ENCODE measurements at places on chromosomes 2 and 18.

- DNase-seq = no peak
Measured at GRCh38 chr2:18085593-18085992, 207.1 kb downstream of the KCNS3 start.

DNA sequence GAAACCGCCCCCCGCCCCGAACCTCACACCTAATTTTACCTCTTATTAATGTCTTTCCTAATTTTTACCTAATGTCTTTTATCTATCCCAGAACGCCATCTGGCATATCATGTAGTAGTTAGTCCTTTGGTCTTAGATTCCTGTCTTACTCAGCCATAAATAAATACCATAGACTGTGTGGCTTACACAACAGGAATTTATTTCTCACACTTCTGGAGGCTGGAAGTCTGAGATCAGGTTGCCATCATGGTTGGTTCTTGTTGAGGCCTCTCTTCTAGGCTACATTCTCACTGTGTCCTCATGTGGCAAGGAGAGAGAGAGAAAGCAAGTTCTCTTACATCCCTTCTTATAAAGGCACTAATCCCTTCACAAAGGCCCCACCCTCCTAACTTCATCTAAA lies 46.8 kb downstream of the RHBDD1 start:
- DNase-seq = no peak

- DNase-seq = peak; percentile 53
Measured at GRCh38 chr2:64582774-64583340, 58.7 kb downstream of the AFTPH start.

- no peak for DNase-seq
Measured at GRCh38 chr2:145374165-145374564, 854.2 kb upstream of the ZEB2 start.

GRCh38 chr18:52451851-52452250 lies 111.9 kb downstream of the DCC start:
- no peak for DNase-seq

DNA sequence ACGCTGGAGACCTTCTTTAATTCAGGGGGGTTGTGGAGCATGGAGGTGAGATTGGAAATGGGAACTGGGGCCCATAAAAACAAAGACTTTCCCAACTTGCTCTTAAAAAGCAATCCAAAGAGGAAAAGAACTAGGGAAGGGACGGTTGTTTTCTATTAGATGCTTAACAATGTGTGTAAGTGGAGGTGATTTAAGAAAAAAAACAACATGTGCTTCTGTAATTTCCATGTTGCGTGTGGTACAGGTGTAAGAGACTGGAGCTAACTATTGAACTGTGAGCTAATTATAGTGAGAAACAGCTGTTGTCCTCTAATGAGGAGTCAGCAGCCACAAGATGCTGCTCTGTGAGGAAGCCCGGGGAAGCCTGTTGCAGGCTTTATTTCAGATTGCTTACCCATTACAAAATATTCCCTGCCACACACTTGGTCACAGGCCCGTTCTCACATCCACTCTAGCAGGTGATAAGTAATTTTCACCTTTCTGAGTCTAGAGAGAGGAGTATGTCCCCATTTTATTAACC lies 280.6 kb upstream of the PARD3B start:
- DNase-seq = no peak

GRCh38 chr2:236781933-236782816 lies 212.6 kb downstream of the ACKR3 start:
- no peak for DNase-seq

DNA sequence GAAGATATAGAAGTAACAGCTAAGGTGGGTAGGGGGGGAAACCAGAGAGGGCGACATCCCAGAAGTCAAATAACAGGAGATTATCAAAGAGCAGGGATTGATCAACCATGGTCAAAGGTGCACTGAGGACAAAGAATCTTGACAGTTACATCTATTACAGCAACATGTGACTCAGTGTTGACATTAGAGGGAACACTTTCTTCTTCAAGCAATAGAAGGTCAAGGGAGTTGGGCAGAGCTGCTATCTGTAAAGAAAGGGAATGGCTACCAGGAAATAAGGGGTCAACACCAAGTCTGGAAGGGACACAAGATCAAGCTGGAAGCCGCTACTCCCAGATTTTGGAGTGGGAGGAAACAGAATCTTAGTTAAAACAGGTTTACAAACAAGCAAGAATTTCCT lies 611.0 kb downstream of the TSN start:
- DNase-seq = no peak

- DNase-seq = peak; percentile 65
Measured at GRCh38 chr2:27428978-27429541, 629 bp downstream of the NRBP1 start.

- DNase-seq = no peak
Measured at GRCh38 chr2:240811346-240812300, 8.4 kb downstream of the KIF1A start.

DNA sequence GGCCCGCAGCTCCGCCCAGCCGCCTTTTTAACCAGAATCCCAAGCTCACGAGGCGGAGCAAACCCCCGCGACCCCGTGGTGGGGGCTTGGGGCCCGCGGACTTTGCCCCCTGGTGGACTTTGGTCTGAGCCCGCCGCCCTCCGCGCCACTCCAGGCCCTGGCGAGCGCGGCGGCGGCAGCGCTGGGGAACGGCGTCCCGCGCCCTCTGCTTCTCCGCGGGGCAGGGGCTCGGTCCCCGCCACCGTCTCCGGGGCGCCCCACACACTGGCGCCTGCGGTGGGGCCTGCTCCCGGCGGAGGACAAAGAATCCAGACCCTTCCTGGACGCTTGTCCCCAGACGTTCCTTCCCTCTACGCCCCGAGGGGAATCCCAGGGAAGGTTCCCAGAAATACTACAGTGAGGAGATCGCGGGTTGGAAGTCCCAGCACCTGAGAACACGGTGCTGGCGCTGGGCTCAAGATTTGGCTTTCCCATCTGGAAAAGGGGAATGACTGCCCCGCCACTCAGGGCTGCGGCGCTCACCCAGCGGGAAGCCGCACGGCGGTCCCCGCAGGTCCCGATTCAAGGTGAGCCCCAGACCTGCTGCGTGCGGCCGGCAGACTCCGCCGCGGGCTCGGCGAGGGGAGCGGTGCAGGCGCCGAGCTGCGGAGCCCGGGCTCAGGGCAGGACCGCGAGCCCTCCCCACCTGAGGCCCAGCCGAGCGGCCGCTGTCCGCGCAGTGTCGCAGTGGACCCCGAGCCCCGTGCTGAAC lies at the start of gene HAAO:
TSS of gene HAAO (minus strand) at position 1 of the 751 bp plus-strand sequence. CDS start 47 bp downstream, outside the sequence.
- no peak for DNase-seq

DNA sequence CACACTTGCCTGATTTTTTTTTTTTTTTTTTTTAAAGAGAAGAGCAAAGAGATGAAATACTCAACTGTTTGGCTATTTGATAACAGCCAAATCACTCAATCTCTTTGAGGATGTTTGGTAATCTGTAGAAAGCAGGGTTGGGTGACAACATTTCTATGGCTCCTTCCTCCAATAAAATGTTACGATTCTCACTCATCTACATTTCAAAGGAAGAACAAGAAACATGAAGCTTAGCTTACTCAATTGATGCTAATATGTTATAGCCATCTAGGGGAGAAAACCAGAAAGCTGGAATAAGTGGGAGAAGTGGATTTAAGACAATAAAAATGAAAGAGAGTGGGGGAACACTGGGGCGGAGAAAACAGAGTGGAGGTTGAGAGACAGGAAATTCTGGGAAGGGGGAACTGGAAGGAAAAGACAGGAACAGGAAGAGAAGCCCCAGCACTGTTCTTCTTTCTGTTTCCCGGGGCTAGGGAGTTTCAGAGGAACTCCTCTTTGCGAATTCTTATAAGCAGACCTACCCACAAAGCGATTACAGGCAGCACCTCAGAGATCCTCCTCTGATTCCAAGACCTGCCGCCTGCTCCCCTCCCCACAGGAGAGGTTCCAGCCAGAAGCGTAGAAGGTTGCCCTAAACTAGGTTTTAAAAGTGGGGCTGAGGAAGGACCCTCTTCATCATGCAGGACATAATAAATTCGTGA lies 13.3 kb downstream of the ST3GAL5 start:
- DNase-seq = no peak

GRCh38 chr2:121532347-121532766 lies 1.7 kb downstream of the RNU4ATAC start:
- peak; percentile 4 for DNase-seq

- no peak for DNase-seq
Measured at GRCh38 chr2:210215120-210215519, 10.1 kb downstream of the ACADL start.

DNA sequence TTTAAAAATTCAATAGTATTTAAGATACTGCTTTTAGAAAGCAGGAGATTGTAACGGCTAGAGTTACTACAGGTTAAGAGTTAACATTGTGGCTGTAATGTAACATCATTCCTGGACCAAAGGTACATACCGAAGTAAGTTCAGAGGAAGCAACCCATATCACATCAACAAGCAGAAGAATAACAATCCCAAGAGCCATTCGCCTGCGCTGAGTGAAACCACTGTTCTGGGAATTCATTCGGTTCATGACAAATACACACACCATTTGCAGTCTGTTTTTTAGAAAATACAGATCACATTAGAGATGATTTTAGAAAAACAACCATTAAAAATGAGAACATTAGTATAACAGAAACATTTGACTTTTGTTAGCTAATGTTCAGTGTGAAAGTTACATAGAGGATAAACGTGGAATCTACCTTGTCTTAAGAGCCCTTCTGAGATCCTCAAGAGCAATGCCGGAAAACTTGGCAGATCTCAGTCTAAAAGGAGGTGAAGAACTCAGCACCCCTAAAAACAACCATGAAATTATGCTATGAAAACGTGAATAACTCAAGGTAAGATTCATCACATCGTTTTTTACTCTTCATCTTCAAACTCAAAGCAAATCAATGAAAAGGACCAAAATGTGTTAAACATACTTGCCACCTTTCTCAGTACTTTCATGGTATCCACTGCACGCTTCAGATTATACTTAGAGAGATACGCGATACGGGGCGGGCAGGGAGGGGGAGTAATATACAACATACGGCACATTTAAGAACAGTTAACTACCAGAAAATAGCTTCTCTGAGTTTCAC lies 1.2 kb downstream of the SLC35F5 start:
- DNase-seq = peak; percentile 10

GRCh38 chr2:38375696-38376345 lies 1.3 kb downstream of the ATL2 start:
- no peak for DNase-seq

- no peak for DNase-seq
Measured at GRCh38 chr2:170155723-170156253, 22.2 kb upstream of the MYO3B start.

DNA sequence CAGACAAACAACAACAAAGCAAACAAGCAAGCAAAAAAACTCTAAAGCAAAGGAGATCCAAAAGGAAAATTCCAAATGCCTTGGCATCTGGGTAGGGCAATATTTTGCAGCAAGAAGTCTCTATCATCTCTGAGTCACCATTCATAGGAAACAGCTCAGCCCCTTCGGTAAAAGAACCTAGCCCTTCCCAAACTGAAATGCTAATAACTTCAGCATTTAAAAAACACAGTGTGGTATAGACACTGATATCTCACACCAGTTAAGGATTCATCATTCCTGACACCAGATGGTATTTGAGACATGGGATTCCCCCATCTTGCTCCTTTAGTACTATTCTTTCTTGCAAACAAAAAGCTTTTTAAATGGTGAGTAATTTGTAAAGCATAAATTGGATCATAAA lies 491.8 kb downstream of the TXNL1 start:
- no peak for DNase-seq
